ENCODE measurements at places on chromosomes 6 and 20. TPM values are rescaled to one million over a fixed set of nuclear protein-coding genes. Genes with fewer than 3 reads are reported as not detected.

DNA sequence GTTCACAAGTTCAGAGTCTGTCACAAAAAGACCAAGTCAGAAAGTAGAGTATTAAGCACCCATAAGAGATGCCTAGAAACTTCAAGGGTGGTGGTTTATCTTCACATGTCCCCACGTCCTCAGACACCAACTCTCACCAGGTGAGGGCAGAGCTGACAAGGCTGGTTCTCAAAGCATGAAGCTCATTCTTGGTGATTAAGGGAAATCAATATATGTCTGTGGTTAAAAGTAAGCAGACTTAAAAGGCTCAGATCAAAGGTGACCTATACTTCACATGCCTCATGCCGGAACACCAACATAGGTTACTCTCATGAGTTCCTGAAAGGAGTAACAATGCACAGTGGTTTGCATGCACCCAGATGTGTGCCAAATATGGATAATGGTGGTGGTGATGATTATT lies 27.0 kb downstream of the IL17A start:
- no peak for DNase-seq

- no peak for DNase-seq
Measured at GRCh38 chr6:24472181-24472580, 17.2 kb downstream of the GPLD1 start.

GRCh38 chr6:152572338-152573088 lies 64.6 kb downstream of the SYNE1 start:
- DNase-seq: no peak

- DNase-seq: no peak
Measured at GRCh38 chr6:51108563-51109234, 290.0 kb downstream of the TFAP2B start.

DNA sequence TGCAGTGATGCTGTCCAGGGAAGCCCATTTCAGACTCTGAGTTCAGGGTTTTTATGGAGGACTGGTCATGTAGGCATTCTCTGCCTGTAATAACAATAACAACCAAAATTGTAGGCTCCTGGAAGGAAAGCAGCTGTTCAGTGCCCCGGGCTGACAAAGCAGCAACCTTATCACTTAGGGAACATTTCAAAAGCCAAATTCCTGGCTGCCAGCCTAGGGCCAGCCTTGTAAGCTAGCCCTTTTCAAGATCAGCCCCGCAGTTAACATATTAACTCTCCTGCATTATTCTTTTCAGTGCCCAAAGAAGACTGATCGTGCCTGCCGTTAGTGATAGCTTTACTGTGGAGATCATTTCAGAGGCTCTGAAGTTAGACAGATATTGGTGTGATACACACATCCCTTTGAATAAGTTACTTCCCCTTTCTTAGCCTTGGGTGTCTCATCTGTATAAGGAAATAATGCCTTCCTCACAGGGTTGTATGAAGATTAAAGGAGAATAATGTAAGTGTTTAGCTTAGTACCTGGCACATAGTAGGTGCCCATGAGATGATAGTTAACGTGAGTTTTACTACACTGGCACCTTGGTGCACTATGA lies 44.1 kb downstream of the CTNNBL1 start:
- DNase-seq: no peak

DNA sequence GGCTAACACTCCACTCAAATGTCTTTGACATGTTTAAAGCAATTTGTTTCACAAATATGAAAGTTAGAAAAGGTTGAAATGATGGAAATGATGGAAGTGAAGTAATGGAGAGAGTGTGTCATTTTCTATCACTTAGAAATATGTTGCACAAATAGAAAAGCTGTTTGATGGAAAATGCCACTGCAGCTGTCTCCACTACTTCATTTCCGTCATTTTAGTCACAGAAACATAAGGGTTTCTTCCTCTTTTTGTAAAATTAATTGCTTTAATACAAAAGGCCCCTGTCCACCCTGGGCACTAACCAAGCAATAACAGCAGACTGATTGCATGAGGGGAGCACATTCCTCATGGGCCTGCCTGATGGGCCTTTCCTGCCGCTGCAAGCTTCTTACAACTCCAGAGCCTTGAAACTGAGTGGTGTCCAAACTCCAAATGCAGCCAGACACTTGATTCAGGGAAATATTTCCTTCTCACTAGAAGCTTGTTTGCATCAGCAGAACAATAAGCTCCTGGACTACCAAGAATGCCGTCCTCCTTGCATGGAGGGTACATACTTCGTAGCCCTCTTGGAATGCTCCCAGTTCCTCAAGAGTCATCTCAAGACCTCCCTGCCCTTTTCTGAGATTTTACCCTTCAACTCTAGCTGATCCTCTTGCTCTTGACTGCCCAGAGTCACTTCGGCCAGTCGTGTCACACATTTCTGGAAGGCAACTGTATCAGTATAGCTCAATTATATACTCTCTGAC lies 36.1 kb downstream of the F13A1 start:
- no peak for DNase-seq

GRCh38 chr6:39228111-39228971 lies 934 bp downstream of the KCNK5 start:
- DNase-seq: peak; percentile 34

GRCh38 chr6:10479939-10480700 lies 41.0 kb upstream of the GCNT2 start:
- no peak for DNase-seq

Gene XKR7
- 0.02 TPM for polyA plus RNA-seq

Gene C6orf89
- polyA plus RNA-seq: 20.4 TPM

Gene PGC
- not detected for polyA plus RNA-seq

Gene CNBD2
- polyA plus RNA-seq: 6.6 TPM

Gene EFCAB8
- polyA plus RNA-seq: not detected

Data from SK-N-SH (cell line).